Ovary (tissue), 10 donors: ENCODE measurements at places on chromosomes 3 and 15. TPM values are rescaled to one million over a fixed set of nuclear protein-coding genes. Genes with fewer than 3 reads are reported as not detected.

SLC2A2 gene
- not detected for polyA plus RNA-seq

MAGEL2 gene
- polyA plus RNA-seq, result 1.7 TPM

TGM5 gene
- not detected for polyA plus RNA-seq

CHRFAM7A gene
- polyA plus RNA-seq, result 0.57 TPM

DPPA4 gene
- polyA plus RNA-seq, result not detected

CHAC1 gene
- polyA plus RNA-seq, result 0.18 TPM

IL17RD gene
- 21.0 TPM for polyA plus RNA-seq

MTHFS gene
- 21.5 TPM for polyA plus RNA-seq

SCN5A gene
- 0.71 TPM for polyA plus RNA-seq

ADAMTS17 gene
- polyA plus RNA-seq, result 2.2 TPM

C3orf49 gene
- not detected for polyA plus RNA-seq

NR1I2 gene
- 0.21 TPM for polyA plus RNA-seq

GRK7 gene
- polyA plus RNA-seq, result 0.02 TPM

RPL39L gene
- polyA plus RNA-seq, result 8.5 TPM

RHCG gene
- not detected for polyA plus RNA-seq

PPP1R14D gene
- polyA plus RNA-seq, result not detected

GADL1 gene
- polyA plus RNA-seq, result 0.01 TPM

SIDT1 gene
- polyA plus RNA-seq, result 0.34 TPM

IGSF11 gene
- 8.9 TPM for polyA plus RNA-seq

CLK3 gene
- 53.2 TPM for polyA plus RNA-seq

ALG1L2 gene
- not detected for polyA plus RNA-seq

KCNMB2 gene
- polyA plus RNA-seq, result 7.6 TPM

MLH1 gene
- 44.3 TPM for polyA plus RNA-seq

ALDH1A2 gene
- polyA plus RNA-seq, result 15.5 TPM

PML gene
- polyA plus RNA-seq, result 20.7 TPM

STARD9 gene
- polyA plus RNA-seq, result 13.8 TPM

CGNL1 gene
- polyA plus RNA-seq, result 8.1 TPM

IREB2 gene
- polyA plus RNA-seq, result 20.4 TPM

CD96 gene
- 0.41 TPM for polyA plus RNA-seq

SNURF gene
- 54.8 TPM for polyA plus RNA-seq

NANOGP8 gene
- 0.33 TPM for polyA plus RNA-seq

SERPINI1 gene
- polyA plus RNA-seq, result 6.9 TPM

EIF2A gene
- 88.8 TPM for polyA plus RNA-seq

OXSM gene
- 6.5 TPM for polyA plus RNA-seq
